ENCODE measurements at places on chromosomes 3 and 15.

DNA sequence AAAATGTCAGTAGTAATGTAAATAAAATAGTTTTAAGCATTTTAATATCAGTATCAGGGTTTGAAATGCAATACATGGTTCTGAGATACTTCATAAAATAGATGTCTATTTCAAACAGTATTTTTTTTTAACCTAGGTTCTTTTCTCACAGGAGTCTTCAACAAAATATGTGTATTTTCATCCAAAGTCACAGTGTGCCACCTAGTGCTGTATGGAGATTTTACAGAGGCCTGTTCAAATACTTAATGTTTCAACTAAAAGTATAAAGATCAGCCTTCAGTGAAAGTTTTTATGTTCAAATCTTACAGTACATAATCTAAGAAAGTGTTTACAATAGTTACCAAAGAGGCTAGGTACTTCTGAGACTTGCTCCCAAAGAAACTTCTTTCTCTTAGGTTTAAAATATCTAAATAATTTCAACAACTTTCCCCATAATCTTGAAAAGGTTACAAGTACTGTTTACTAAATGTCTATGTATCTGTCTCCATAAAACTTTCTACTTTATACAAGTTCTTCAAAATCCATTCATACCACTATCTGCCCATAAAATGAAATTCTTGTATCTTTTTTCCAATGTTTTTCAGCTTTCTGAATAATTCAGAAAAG lies 38.3 kb downstream of the SCAPER start:
- DNase-seq: no peak

DNA sequence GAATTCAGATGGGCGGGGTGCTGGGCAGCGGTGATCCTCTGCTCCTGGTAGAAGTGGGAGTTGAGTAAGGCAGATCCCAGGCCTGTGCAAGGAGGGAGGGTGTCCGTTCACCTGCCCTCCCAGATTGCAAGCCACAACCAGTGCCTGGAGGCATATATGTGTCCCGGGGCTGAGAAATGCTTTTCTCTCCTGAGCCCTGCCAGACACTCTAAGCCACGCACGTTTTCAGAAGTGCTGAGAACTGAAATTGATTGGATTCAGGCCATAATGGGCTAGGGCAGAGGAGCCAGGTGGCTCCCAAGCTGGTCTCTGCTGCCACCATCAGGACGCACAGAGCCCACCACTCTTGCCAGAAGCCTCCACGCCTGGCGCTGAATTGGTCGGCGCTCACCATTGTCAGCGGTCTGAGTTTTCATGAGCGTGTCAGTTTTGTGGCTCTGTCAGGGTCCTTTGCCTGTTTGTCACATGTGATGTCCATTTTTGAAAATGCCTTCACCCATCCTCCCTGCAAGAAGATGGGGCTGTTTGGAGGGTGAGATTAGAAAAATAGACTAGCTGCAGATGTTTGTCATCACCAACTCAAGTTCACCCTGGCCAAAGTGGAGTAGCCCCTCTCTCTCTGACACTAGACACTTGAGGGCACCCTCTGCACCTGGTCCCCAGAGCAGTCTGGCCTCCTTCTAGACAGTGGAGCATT lies 15.4 kb upstream of the BFSP2 start:
- DNase-seq: no peak

- DNase-seq: no peak
Measured at GRCh38 chr3:74693696-74694393, 79.4 kb upstream of the CNTN3 start.

- DNase-seq: peak; percentile 53
Measured at GRCh38 chr3:187183210-187183862, 13.9 kb upstream of the RTP1 start.

- no peak for DNase-seq
Measured at GRCh38 chr3:155661760-155662159, 83.1 kb downstream of the PLCH1 start.

DNA sequence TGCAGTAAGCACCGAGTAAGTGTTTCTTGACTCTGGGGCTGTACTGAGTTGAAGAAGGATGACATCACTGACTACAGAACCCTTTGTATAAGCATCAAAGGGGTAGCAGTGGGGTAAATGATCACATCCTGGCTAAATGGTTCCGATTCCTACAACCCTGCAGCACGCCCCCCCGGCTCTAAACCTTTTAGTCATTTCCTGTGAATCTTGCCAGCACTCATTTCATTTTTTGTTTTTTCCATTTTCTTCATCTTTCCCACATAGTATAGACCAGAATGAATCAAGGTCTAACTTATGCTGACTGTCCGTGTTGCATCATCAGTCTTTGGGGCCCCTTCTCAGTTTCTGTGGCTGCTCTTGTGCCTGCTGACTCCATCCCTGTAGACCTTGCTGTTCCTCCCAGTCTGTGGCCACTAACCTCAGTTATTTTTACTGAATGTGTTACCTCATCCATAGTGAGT lies 383.1 kb upstream of the TPRG1 start:
- DNase-seq: peak; percentile 41

DNA sequence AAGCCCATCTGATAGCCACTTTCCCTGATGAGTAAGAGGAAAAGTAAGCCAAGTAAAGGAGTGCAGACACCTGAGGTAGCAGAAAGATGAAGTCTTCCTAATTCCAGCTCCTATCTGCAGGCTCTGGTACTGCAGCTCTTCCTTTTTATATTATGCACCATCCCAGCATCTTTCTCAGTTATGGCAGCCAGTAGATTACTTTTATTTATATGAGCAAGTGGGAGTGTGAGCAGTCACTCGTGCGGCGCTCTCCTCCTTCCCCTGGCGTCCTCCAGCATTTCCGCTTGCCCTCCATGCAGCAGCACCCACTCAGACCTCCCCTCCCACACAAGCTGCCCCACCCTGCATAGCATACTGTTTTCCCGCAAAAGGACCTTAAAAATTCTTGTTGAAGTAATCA lies 465.9 kb upstream of the DPPA4 start:
- no peak for DNase-seq

DNA sequence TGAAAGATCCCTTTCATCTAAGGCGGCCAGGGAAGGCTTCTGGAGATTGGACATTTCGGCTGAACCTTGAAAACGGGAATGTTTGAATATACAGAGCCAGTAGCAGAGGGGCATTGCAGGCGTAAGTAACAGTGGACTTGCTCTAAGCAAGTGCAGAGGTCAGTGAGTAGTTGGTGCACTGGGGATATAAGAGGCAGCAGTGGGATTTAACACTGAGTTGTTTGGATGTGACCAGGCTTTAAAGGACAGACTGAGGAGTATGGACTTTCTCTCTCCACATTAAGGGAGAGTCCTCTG lies 1.3 kb downstream of the ARNT2 start:
- DNase-seq: no peak

DNA sequence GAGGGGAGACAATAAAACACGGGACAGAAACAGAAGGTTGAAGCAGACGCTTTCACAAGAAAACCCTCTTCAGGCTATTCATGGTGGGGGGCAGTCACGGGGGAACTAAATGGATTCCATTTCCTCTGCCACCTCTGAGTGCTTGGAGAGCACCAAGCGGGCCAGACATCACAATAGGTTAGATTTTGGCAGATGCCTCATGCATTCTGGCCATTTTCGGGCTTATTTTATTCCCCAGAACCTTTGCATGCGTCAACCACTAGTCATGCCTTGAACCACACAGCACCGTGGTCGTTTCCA lies 82.2 kb downstream of the RORA start:
- no peak for DNase-seq

- no peak for DNase-seq
Measured at GRCh38 chr15:29465196-29465595, 195.6 kb upstream of the NSMCE3 start.

DNA sequence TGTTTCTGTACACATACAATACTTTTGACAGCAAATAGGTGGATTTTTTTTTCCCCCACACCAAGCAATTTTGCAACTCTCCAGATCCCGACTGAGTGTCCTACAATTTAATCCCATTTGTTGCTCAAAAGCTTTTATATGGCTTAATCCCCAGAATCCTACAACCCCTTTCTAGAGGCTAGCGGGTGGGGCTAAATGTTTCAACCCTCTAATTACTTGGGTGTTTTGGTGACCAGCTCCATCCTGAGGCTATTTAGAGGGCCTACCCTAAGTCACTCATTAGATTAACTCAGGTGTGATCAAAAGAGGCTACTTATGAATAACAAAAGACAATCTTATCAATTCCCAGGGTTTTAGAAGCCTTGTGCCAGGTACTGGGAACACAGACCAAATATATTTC lies 21.0 kb upstream of the FBXL2 start:
- no peak for DNase-seq

- DNase-seq: no peak
Measured at GRCh38 chr3:4830586-4830914, 148.7 kb upstream of the BHLHE40 start.

DNA sequence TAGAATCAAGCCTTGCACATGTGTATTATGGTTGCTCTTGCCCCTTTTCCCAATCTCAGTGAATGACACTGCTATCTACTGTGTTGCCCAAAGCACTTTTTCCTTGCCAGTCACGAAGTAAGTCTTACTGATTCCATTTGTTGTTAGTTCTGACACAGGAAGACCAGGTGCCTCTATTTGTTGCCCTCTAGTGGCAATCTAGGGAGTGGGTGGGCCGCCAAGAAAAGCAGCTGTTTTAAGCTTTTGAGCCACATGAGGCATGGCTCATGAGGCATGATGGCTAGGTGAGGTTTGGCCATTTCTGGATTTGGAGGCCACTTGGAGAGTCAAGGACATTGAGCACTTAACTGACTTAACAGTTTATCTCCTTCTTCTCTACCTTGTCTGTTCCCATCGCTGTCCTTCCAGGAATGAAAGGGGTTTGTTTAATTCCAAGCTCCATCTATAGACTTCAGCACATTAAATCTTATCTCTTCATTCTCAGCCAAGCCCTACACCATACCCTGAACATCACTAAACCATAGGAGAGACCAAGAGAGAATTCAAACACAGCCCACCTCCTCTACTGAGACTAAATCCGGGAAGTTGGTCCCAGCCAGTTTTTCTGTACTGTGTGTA lies 103.1 kb downstream of the HCN4 start:
- no peak for DNase-seq

- no peak for DNase-seq
Measured at GRCh38 chr3:114439284-114439683, 145.5 kb downstream of the TIGIT start.

DNA sequence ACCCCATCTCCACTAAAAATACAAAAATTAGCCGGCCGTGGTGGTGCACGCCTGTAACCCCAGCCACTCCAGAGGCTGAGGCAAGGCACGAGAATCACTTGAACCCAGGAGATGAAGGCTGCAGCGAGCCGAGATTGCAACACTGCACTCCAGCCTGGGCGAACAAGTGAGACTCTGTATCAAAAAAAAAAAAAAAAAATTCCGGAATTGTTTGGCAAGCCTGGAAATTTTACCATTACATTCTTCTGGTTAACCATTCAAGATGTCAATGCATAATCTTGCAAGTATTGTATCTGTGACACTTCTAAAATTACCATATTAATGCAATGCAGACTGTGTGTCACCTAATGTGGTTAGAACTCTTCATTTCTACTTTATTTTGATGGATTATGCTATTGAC lies 67.0 kb downstream of the CSNK1G1 start:
- no peak for DNase-seq

DNA sequence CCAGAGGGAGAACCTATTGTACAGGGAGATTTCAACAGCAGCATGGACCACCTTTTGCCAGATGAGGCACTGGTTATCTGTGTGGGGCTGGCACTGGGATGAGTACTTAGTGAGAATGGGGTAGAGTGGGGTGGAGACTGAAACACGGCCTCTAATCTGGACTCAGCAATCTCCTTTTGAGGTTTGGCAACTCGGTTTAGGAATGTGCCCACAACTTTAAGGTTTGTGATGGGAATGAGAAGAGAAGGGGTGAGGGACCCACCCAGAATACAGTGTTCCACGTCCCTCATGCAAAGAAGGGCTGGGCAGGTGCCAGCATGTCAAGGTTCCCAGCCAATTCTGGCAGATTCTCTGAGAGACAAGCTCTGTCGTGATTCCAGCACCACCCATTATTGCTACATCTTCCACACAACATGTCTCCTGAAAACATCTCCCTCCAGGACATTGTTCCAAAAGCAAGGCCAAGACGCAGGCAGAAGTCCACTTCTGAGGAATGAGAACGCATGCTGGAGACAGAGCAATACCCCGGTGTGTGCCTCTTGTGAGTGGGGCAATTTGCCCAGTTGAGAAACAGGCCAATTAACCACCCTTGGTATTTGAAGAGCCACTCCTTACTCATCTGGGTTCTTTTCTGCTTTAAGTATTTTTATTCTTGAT lies 37.5 kb upstream of the CCR4 start:
- no peak for DNase-seq

- no peak for DNase-seq
Measured at GRCh38 chr3:25339225-25339624, 88.8 kb upstream of the RARB start.

DNA sequence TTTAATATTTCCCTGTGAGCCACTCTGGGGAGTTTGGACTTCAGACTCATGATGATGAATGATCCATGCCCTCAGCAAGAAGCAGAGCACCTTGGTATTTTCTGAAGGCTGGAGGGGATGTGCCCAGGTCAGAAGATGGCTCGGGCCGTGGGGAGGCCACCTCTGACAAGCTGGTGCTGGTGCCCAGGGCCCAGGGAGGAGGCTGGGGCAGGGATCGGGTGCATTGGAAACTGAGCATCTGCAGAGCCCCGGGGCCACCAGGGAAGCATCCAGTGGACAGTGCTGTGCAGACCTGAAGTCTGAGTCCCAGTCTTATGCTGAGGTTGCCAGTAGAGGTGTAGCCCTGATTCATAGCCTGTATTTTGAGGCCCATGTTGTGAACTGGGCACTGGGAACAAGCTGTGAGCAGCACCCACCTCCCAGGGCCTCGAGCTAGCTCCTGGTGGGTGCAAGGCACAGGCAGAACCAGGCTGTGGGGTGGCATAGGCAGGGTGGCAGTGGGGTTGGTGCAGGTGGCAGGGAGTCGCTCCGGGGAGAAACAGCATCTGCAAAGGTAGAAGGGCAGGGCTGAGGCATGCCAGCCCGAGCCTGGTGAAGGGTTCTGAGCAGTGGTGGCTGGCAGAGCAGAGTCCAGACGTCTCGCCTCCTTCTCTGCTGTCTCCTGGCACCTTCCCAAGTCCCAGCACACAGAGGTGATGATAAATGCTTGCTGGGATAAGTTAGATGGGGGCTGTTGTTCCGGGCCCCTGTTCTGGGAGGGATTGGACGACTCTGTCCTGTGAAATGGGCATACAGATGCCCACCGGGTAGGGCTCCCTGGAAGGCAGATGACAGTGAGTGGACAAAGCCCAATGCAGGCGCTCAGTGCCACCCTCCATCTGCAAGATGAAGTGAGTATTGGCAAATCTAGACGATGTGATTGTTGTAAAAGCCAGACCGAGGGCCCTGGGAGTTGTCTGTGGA lies 10.6 kb downstream of the DNAJB8 start:
- no peak for DNase-seq

GRCh38 chr15:29071882-29072273 lies 186.1 kb downstream of the APBA2 start:
- DNase-seq: no peak

GRCh38 chr3:119901148-119901547 lies 119.2 kb downstream of the NR1I2 start:
- DNase-seq: no peak
